T-helper 2 cell treated with Interferon-gamma antibody and Interleukin-4, amounts not matched to agents 5 μg/mL and 100 μg/mL, for 36 hours (primary cell): ENCODE measurements at places on chromosomes 4 and X.

DNA sequence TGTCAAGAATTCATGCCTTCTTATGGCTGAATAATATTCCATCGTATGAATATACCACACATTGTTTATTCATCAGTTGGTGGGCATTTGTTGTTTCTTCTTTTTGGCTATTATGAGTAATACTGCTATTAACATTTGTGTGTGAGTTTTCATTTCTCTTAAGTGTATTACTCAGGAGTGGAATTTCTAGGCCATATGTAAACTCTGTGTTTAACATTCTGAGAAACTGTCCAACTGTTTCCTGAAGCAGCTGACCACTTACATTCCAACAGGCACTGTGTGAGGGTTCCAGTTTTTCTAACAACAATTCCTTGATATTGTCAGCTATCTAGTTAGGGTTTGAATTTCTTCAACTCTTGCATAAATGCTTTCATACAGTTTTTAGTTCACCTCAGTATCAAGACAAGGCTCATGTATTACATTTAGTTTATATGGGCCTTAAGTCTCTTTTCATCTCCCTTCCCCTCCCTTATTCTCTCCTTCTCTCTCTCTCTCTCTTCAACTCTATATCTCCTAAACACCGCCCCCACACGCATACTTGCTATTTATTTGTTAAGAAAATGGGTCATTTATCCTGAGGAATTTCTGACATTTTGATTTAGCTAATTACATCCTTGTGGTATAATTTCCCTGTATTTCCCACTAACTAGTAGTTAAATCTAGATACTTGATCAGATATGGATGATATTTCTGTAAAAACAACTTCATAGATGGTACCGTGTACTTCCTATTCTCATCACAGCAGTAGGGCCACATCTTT, 77.4 kb downstream of the WDR19 start:
- H3K4me1 ChIP-seq, result no peaks in the 10 kb centered on the region
- DNase-seq, result no peak
- H3K27ac ChIP-seq, result no peak overlapping the region
- no peak overlapping the region for H3K4me3 ChIP-seq
- no peaks in the 10 kb centered on the region for H3K27me3 ChIP-seq

- H3K36me3 ChIP-seq, result no peaks in the 10 kb centered on the region
- no peaks in the 10 kb centered on the region for H3K4me1 ChIP-seq
- no peak for DNase-seq
- H3K4me3 ChIP-seq, result no peak overlapping the region
- no peak overlapping the region for H3K27ac ChIP-seq
These were observed 188.2 kb upstream of the NRK start for GRCh38 chrX:105634180-105634579.

DNA sequence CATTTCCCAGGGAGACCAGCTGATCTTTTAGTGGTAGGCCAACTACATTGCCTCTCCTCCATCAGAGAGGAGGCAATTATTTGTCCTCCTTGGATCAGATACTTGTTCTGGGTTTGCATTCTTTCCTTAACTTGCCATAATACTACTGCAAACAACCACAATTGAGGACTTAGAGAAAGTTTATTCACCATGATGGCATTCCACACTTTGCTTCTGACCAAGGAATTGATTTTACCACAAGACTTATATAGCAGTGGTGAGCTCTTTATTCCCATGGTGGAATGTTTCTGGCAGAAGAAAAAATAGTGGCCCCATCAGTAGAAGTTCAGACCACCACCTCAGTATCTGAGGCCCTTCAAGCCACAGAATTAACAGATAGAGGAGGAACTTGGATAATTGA, 123.9 kb upstream of the PPP3CA start:
- H3K4me1 ChIP-seq, result no peaks in the 10 kb centered on the region

DNA sequence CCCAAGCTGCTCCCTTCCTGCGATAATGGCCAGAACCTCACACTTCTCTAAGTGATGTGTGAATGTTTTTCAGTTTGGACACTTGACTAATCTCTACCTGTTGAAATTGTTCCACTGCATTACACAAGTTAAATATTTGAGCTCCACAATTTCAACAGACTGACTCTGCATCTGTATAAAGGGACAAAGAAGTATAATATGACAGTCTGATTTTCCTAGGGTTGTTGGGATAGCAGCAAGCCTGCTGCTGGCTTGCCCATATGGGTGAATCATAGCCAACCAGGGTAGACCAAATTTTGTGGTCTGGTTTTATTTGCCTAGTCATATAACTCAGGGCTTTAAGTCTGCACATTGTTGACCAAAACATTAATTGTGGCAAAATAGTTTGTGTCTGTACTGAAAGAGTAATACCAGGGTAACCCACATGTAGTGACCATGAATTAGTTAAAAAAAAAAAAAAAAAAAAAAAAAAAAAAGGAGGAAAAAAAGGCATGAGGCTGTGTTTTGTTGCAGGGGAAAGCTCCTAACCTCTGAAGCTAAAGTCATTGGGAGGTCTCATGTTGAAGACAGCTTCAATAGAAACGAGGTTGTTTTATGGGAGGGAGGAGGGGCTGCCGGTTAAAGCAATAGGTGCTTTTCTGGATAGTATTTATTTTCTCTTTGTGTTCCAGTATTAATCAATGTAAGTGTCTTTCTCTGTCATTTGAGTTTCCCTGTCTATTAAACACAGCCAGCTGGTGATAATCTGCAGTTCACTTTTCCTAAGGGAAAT, 534.2 kb downstream of the RAB28 start:
- no peak overlapping the region for H3K27ac ChIP-seq
- no peak overlapping the region for H3K4me3 ChIP-seq
- no peak for DNase-seq
- H3K4me1 ChIP-seq, result no peaks in the 10 kb centered on the region
- no peaks in the 10 kb centered on the region for H3K36me3 ChIP-seq

- no peaks in the 10 kb centered on the region for H3K27me3 ChIP-seq
- peak overlapping the region; percentile 74 for H3K4me3 ChIP-seq
- peaks cover 36% of the 10 kb centered on the region for H3K36me3 ChIP-seq
- H3K4me1 ChIP-seq, result peaks cover 48% of the 10 kb centered on the region
- H3K27ac ChIP-seq, result peak overlapping the region; percentile 93
- no peak for DNase-seq
These were observed 10.7 kb downstream of the SEPTIN6 start for GRCh38 chrX:119682019-119682989.

DNA sequence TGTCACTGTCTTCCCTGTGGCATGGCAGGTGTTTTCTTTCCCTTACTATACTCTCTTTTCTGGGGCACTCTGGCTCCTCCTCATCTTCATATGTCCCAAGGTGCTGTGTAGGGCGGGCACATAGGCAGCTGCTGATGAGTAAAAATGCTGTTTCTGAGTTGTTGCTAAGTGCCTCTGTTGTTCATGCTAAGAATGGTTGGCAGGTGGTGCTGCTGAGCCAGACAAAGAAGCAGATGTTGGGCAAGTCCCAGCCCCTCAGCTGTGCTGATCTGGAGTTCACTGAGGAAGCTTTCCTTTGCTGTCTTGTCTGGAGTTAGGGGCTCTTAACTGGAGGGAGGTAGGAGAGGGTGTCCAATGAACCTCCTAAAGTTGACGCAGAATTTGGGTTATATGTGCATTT, 40.6 kb downstream of the HADH start:
- peak overlapping the region; percentile 56 for H3K4me3 ChIP-seq
- no peaks in the 10 kb centered on the region for H3K27me3 ChIP-seq
- peak overlapping the region; percentile 88 for H3K27ac ChIP-seq

DNA sequence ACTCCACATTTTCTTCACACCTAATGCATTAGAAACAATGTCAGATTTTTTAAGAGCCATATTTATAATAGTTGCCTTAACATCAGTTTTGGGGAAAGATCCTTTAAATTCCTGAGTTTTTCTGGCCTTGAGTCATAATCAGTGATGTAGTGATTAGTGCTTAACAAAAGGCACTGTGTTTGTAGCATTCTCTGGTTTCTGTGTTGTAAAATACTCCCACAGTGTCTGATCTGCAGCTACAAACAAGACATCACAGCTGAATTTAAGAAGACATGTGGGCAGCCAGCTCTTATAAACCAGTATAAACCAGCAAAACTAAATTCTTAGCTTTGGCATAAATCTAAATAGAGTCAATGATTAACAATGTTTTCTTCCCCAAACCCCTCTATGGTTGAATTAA, 233.8 kb downstream of the FSTL5 start:
- H3K4me1 ChIP-seq, result no peaks in the 10 kb centered on the region
- H3K27ac ChIP-seq, result no peak overlapping the region
- H3K36me3 ChIP-seq, result no peaks in the 10 kb centered on the region
- H3K27me3 ChIP-seq, result no peaks in the 10 kb centered on the region
- no peak overlapping the region for H3K4me3 ChIP-seq
- DNase-seq, result no peak

DNA sequence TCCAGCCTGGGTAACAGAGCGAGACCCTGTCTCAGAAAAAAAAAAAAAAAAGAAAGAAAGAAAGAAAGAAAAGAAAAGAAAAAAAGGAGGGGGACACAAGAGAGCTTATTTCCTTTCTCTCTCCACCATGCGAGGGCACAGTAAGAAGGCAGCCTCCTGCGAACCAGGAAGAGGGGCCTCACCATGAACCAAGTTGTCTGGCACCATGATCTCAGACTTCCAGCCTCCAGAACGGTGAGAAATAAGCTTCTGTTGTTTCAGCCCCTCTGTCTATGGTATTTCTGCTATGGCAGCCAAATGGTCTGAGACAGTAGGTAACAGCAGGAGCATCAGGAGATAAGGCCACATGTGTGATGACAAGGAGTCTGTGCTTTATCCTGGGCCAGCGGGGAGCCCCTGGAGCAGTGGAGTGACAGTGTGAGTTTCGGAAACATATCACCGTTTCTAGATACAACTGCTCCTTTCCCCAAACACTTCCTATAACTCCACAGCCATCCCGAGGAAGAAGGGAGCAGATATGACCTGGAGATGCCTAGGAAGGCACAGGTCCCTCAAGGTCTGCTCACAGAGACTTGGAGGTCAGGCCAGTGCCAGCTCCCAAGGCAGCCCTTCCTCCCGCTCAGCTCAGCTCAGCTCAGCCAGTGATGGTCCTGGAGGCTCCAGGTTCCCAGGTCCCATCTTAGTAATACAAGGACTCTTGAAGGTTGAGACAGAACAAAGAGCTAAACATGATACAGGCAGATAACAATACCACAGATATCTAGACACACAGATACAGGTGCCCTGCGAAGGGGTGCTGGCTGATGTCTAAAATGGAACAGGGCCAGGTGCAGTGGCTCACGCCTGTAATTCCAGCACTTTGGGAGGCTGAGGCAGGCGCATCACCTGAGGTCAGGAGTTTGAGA, 17.7 kb downstream of the JAKMIP1 start:
- peaks cover 72% of the 10 kb centered on the region for H3K4me1 ChIP-seq
- peak overlapping the region; percentile 42 for H3K4me3 ChIP-seq
- H3K27ac ChIP-seq, result peak overlapping the region; percentile 97

DNA sequence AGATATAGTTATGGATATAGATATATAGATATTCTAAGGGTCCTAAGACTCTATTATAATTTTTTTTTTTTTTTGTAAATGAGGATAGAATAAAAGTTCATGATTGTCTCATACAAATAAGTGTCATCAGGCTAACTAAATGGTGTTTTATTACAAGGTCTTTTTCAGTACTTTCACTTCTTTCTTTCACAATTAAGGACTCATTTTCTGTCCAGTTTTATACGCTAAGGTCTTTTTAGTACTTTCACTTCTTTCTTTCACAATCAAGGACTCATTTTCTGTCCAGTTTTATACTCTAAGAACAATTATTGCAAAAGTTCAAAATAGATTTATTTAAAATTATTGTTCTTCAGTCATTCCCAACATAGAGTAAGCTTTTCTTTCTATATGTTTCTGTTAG, 32.7 kb downstream of the RUFY3 start:
- H3K27me3 ChIP-seq, result peaks cover 4% of the 10 kb centered on the region
- no peak overlapping the region for H3K27ac ChIP-seq
- no peak overlapping the region for H3K4me3 ChIP-seq
- H3K4me1 ChIP-seq, result peaks cover 11% of the 10 kb centered on the region
- no peaks in the 10 kb centered on the region for H3K36me3 ChIP-seq
- DNase-seq, result no peak

DNA sequence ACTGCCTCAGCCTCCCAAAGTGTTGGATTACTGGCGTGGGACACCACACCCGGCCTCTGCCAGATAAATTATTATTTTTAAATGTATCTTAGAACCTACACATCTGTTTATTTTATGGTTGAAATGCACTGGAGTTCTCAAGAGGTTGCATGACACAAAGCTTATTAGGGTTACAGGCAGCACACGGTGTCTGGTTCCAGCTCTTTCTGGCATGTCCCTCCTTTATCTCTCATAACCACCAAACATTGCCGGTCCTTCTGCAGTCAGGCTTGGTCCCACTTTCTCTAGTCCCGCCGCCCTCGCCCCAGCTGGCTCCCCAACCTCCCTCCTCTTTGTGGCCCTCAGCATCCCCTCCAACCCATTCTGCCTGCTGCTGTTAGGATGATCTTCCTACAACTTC, 39.7 kb upstream of the SPRY1 start:
- no peaks in the 10 kb centered on the region for H3K36me3 ChIP-seq
- H3K27me3 ChIP-seq, result peaks cover 2% of the 10 kb centered on the region
- no peak overlapping the region for H3K4me3 ChIP-seq
- no peak overlapping the region for H3K27ac ChIP-seq
- no peak for DNase-seq
